NCI-H2227 treated with DMSO at 0.1 percent for 48 hours (cell line): ENCODE measurements at places on chromosomes 12 and 14.
A peak's percentile ranks its signal among the peaks of the same experiment; 100 is the strongest.

DNA sequence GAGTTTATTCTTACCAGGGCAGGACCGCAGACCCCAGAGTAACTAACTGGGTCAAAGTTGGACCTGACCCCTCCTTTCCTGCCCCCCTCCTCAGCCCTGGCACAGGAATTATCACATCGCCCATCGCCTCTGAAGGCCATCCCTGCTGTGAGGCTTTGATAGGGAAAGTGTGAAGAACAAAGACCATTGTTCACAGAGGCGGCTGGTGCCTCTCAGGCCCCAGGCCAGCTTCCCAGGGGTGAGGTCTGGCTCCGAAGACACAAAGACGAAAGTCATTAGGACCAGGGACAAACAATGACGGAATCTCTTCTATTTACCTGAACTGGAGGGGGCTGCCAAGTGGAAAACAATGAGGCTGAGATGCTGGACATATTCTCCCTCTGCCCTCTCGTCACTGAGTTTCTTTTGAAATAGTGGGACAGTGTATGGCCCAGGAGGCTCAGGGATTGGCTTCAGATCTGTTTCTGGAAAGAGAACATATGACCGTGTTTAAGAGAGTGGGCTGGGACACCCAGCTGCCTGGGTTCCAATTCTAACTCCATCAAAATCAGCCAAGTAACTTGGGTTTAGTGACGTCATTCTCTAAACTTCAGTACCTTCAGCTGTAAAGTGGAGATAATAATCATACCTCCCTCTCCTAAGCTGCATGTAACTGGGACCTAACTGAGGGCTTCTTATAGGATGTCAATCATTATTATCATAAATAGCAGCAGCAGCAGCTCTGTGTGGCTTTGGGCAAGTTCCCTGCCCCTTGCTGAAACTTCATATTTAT, 769.4 kb downstream of the MED13L start:
- no peak for DNase-seq

DNA sequence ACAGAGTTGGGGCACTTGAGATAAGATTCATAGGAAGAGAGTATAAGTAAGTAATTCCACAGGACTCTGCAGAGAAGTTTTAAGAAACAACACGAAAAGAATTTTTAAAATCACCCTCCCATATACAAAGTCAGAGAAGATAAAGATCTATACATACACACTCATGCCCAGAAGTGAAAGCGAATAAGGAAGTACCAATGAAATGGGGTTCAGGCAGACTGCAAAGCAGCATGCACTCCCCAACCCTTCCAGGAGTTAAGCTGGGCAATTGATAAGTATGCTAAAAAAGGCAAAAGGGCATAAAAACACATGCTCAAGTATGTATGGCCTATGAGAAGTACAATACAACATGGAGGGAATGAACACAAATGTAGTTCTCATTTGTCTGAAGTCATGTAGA, 246.2 kb upstream of the GRIP1 start:
- DNase-seq = no peak

GRCh38 chr14:47300796-47301195, 374.6 kb downstream of the MDGA2 start:
- DNase-seq = no peak

- no peak for DNase-seq
Observed at GRCh38 chr14:68164711-68165113, 345.1 kb downstream of the RAD51B start.

DNA sequence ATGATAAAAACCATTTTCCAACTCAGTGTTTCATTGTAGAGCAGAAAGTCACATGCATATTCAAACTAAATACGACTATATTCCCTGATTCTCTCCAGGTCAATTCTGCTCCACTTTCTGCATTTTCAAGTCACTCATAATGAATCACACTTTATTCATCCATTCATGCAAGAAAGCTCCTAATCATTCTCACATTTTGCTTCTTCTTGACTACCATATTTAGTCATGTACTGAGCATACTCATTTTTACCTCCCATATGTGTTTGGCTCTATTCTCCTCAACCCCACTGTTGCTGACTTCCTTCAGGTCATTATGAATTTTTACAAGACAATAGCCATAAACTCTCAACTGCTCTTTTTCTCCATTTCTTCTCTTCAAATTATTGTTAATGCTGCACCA, 43.4 kb upstream of the PIK3C2G start:
- DNase-seq = no peak

GRCh38 chr12:131894981-131895639, 688 bp downstream of the ULK1 start:
- no peak for DNase-seq

GRCh38 chr12:15543347-15543746, 221.0 kb downstream of the PTPRO start:
- no peak for DNase-seq

- DNase-seq = no peak
Observed at GRCh38 chr12:885701-886100, 63.8 kb downstream of the RAD52 start.

- no peak for DNase-seq
Observed at GRCh38 chr12:94779485-94779884, 129.1 kb upstream of the TMCC3 start.

DNA sequence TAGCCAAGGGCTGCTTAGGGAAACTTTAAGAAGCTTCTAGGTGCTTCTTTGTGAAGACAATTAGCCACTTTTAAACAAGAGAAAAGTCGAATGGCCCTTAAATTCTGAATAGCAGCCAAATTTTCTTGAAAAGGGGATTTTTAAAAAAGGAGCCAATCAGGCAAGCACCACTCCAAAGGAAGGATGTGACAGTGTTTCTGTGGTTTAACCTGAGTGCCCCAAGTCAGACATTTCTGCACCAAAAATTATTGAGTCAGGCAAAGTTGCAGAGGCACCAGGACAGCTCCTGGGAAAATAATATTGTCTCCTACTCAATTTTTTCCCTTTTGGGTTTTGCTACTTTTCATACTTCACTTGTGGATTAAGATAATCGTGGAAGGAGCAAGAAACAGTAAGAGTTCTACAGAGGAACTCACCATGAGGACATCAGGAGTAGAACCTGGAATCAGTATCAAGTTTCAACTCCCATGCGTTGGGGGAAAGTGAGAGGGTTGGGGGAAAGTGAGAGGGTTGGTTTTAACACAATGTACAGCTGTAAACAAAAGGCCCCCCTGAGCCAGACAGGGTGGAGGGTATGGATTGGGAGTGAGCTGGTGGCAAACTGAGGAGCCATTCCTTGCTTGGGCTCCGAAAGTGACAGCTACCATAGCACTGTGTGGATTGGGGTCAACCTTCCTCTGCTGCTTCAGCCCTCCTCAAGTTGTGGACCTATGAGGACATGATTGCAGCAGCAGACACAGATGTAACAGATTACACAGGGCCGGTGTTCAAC, 90.8 kb downstream of the SLC38A1 start:
- no peak for DNase-seq

GRCh38 chr14:99728981-99729451, 44.9 kb downstream of the CYP46A1 start:
- DNase-seq = no peak

DNA sequence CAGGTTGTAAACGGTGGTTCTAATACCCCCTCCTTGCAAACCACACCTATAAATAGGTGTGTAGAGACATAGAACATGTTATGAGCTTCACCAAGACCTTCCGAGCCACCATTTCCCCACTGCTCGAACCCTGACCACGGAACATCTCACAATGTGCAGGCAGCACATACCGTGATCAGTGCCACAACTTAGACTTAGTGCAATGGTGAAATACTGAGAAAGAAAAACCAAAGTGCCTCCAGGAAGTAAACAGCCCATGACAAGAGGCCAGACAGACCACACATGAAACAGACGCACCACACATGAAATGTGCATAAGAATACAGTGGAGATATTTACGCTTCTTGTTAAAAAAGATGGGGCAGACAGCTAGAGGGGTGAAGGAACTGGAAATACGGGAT, 166.9 kb upstream of the CCND2 start:
- DNase-seq = no peak

DNA sequence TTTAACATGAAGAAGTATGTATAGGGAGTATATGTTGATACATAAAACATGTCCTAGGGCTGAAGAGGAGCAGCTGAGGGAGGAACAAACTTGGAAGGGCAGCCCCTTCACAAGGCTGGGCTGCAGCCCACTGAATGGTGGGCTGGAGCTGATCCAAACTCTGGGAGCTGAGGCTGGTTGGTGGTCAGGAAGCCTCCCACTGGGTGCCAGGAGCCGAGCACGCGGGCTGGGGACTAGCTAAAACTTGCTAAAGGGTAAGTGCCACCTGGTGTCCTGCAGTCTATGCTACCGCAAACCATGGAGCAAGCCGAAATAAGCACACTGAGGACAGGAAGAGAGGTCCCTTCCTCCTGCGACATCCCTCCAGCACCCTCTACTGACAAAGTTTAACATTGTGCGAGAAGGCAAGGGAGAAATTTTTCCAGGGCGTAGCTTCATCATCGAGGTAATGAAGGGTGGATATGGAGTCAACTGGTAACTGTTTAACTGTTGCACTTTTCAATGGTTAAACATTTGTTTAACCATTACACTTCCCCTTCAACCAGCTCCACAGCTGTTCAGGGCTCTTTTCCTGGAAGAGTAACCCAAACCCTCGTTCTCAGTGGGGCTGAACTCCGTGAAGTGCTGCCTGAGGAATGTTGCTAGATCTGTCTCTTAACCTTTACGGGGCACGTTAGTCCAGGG, 42.2 kb downstream of the EGLN3 start:
- no peak for DNase-seq

GRCh38 chr12:117836999-117837736, 131.6 kb downstream of the KSR2 start:
- peak; percentile 78 for DNase-seq

DNA sequence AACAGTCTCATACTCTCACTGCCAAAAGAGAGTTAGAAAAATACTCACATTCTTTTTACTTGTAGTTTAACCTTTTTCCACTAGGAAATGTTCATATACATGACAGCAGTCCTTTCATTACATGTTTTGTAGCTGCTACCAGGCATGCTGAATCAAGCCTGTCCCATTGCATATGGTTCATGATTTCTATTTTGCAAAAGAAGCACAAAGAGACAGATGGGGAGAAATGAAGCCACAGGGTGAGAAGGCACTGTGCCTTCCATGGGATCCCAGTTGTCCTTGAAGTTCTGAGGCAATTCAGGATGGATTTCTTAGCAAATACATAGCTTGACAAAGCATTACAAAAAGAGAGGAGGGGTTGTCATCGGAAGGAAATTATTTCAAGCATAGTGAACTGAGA, 89.5 kb downstream of the SMOC1 start:
- DNase-seq = no peak

- DNase-seq = no peak
Observed at GRCh38 chr12:868722-869121, 80.8 kb downstream of the RAD52 start.

- no peak for DNase-seq
Observed at GRCh38 chr12:104680491-104680890, 223.7 kb downstream of the CHST11 start.

GRCh38 chr14:33686856-33687255, 264.0 kb downstream of the EGLN3 start:
- no peak for DNase-seq

GRCh38 chr12:15181017-15181683, 40.1 kb downstream of the RERG start:
- no peak for DNase-seq

GRCh38 chr12:76197283-76197682, 112.8 kb upstream of the NAP1L1 start:
- no peak for DNase-seq

DNA sequence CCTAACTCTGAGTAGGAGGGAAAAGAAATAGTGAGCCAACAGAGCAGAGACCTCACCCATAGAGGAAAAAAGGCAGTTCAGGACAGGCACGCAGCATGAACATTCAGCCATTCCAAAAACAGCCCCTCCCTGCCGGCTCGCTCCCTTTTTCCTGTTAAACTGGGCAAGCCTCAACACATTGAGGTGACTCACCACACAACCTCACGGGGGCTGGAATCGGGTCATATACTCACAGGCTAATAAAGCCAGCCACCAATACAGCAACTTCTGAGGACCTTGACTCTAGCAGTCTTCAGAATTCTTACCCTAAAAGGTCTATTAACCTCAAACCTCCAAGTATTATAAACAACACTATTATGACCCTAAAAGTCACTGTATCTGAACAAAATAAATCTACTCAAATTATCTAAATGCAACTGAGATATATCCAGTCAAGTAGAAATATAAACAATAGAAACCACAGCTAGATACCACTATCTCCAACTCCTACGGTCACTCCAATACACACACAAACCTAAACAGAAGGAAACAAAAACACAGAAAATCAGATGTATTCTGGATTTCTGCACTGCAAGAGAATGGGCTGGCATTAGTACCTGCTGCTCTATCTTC, 6.3 kb downstream of the YBX3 start:
- DNase-seq = no peak

- peak; percentile 26 for DNase-seq
Observed at GRCh38 chr12:32535288-32535999, 136.1 kb downstream of the FGD4 start.
